Tibial nerve (tissue), 4 donors: ENCODE measurements at places on chromosomes 3 and 15.
A peak's percentile ranks its signal among the peaks of the same experiment; 100 is the strongest.

GRCh38 chr3:132723024-132723950 lies 1.1 kb upstream of the NPHP3 start:
- H3K4me3 ChIP-seq: peak overlapping the region; percentile 75
- H3K27ac ChIP-seq: peak overlapping the region; percentile 76
- H3K4me1 ChIP-seq: peaks cover 18% of the 10 kb centered on the region
- H3K36me3 ChIP-seq: peaks cover 4% of the 10 kb centered on the region

DNA sequence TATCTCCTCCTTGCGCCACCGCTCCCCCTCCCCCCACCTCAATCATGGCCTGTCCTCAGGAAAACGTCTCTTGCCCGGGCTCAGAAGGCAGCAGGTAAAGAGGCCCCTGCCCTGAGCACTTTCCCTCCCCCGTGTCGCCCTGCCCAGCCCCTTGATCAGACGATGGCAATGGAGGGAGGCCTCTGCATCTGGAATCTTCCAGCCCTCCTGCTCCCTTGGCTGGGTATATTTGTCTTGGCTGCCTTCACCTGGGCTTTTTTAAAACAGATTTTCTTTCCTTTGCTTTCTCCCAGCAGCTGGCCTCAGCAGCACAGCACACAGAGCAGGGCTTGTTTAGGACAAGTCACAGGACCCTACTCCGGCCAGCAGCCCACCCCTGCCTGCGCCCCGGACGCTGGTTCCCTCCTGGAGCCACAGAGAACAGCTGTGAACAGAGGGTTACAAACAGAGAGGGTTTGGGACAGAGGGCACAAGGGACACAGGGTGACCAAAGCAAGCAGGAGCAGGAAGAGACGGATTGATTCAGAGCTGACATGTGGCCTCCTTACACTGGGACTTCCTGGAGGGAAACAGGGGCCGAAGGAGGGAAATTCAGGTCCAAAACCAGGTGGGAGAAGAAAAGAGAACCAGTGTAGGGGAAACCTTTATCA lies 78.7 kb downstream of the ISG20 start:
- DNase-seq: no peak
- no peak overlapping the region for H3K4me3 ChIP-seq
- no peaks in the 10 kb centered on the region for H3K36me3 ChIP-seq
- peak overlapping the region; percentile 53 for H3K27ac ChIP-seq

DNA sequence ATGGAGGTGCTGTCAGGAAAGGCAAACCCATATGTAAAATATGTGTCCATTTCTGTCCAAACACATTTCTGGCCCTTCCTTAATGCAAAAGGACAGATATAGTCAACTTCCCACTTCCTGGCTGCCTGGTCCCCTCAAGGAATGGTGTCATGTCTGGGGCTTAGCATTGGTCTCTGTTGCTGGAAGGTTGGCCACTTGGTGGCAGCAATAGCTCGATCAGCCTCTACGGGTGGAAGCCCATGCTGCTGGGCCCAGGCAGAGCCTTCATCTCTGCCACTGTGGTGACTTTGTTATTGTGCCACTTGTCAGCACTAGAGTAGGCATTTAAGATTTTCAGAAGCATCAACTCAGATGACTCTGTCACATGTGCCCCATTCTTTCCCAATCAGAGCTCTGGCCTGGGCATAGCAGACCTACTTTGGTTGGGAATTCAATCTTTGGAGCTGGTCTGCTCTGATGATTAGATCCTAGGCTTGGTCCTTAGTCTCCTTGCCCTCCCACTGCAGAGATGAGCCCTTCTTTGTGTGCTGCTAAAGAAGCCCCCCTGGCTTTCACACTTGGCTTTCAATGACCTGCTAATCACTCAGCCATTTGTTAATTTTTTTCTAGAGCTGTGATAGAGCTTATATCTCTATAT lies 51.0 kb upstream of the SPSB4 start:
- H3K36me3 ChIP-seq: no peaks in the 10 kb centered on the region
- peak; percentile 21 for DNase-seq
- H3K4me1 ChIP-seq: no peaks in the 10 kb centered on the region
- no peak overlapping the region for H3K4me3 ChIP-seq
- no peak overlapping the region for H3K27ac ChIP-seq

DNA sequence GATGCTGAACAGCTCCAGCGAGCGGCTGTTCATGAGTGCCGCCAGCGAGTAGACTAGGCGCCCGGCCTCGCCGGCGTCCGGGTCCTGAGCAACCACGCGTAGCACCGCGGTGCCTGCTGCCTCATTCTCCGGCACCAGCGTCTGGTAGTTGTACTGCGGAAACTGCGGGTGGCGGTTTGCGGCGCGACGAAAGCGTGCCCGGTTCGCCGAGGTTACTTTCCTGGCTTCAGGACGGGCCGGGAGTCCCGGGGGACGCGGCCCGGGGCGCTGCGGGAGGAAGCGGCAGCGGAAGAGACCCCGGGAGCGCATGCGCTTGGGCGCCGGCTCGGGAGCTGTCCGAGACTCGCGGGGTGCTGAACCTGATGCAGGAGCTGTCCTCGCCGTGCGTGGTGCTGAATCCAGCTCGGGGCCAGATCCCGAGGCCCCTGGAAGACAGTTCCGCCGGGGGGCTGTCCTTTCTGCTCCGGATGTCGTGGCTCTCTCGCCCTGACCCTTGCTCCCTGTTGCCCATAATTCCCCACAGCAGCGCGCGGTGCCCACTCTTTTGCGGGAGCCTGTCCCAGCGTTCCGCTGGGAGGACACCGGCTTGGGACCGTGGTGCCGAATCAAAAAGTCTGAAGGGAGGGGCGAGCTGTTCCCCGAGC lies 1.1 kb downstream of the CELSR3 start:
- H3K27me3 ChIP-seq: peaks cover 20% of the 10 kb centered on the region
- peak overlapping the region; percentile 40 for H3K4me3 ChIP-seq
- H3K4me1 ChIP-seq: no peaks in the 10 kb centered on the region

DNA sequence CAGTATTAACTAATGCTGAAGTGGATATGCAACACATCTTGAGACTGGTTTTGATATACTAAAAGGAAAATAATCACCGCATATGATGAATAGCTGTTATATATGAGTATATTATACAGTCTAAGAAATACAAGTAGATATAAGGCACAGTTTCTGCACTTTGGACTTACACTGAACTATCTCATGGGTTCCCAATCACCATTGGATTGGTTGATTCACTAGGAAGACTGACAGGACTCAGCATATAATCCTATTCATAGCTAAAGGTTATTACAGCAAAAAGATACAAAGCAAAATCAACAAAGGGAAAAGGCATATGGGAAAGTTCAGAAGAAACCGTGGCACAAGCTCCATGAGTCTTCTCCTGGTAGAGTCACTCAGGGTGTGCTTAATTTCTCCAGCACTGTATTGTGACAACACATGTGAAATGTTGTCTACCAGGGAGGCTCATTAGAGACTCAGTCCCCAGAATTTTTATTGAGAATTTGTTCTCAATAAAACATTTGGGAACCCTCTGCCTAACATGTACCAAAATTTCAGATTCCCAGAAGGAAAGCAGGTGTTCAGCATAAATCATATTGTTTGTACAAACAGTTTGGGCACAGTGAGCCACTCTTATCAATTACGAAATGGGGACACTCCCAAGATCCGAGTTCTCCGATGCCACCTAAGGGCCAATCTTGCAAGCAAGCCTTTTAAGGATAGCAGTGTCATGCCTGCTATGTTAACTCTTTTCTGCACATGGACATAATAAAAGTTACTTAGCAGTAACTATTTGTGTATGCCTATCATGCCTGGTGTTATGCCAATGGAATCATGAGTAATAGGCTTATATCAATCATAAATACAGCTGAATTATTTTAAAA lies 26.8 kb downstream of the CMC1 start:
- H3K4me3 ChIP-seq: no peak overlapping the region
- peaks cover 63% of the 10 kb centered on the region for H3K36me3 ChIP-seq
- no peaks in the 10 kb centered on the region for H3K4me1 ChIP-seq
- no peak overlapping the region for H3K27ac ChIP-seq
- H3K27me3 ChIP-seq: no peaks in the 10 kb centered on the region

GRCh38 chr3:21464746-21465145 lies 286.3 kb downstream of the ZNF385D start:
- no peak overlapping the region for H3K27ac ChIP-seq
- H3K4me3 ChIP-seq: no peak overlapping the region
- no peaks in the 10 kb centered on the region for H3K4me1 ChIP-seq
- H3K36me3 ChIP-seq: no peaks in the 10 kb centered on the region
- H3K27me3 ChIP-seq: no peaks in the 10 kb centered on the region

DNA sequence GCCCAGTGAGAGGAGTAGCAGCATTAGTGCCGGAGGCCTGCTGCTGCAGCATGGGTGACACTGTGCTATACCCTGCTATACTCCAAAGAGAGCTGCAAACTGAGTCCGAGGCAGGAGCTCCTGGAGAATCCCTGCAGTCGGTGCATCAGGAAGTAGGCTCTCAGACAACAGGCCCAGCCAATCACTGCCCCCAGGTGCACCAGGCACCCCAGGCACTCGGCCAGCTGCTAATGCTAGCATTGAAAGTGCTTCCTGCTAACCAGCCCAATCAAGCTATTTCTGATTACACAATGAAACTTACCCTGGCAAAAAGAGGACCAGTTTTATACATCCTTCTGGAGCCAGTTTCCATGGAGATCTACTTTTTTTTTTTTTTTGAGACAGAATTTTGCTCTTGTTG lies 45.6 kb upstream of the IREB2 start:
- H3K27ac ChIP-seq: no peak overlapping the region
- H3K4me3 ChIP-seq: no peak overlapping the region
- H3K27me3 ChIP-seq: no peaks in the 10 kb centered on the region
- no peak for DNase-seq

DNA sequence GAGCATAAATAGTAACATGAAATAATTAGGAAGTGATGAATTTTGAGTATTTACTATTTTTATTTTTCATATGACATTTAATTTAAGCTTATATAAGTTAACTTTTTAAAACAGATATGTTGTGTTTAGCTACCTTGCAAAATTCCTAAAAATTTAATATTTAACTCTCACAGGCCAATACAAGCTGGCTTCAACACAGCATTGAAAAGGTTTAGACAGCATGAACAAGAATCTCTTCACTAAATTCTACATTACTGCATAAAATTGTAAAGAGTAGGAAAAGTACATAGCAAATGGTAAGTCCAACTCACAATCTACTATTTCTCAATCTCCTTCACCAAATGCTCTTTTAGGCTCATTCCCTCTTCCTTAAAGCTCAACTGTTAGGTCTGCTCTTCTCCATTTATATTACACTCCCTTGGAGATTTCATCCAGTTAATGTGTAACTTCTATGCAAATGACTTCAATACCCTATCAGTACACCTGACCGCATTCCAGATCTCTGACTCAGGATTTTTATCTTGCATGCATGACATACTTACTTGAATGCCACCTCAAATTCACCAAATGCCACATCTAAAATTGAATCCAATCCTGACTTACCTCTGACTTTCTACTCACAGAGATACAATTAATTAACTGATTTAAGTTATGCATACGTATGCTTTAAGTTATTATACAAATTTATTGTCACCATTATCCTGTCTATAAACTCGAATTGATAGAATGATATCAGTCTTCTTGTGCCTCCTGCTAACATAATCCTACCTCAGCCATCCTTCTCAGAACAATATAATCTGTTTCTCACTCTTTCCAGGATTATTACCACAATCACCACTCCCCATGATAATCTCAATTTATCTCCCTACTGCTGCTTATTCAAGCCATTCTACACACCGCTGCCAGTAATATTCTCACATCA lies 127.0 kb downstream of the STAG1 start:
- DNase-seq: no peak
- H3K36me3 ChIP-seq: no peaks in the 10 kb centered on the region
- H3K27me3 ChIP-seq: no peaks in the 10 kb centered on the region

- H3K36me3 ChIP-seq: no peaks in the 10 kb centered on the region
- H3K27ac ChIP-seq: peak overlapping the region; percentile 9
- no peak for DNase-seq
Measured at GRCh38 chr15:45203182-45203581, 15.4 kb upstream of the SHF start.

GRCh38 chr3:167487556-167487955 lies 13.7 kb upstream of the SERPINI2 start:
- no peaks in the 10 kb centered on the region for H3K36me3 ChIP-seq
- H3K4me3 ChIP-seq: no peak overlapping the region
- DNase-seq: no peak

GRCh38 chr3:135181408-135181807 lies 386.3 kb downstream of the EPHB1 start:
- H3K36me3 ChIP-seq: no peaks in the 10 kb centered on the region
- H3K4me1 ChIP-seq: no peaks in the 10 kb centered on the region
- no peaks in the 10 kb centered on the region for H3K27me3 ChIP-seq
- no peak overlapping the region for H3K4me3 ChIP-seq
- no peak overlapping the region for H3K27ac ChIP-seq

GRCh38 chr15:73049564-73050215 lies 2.6 kb upstream of the NEO1 start:
- H3K36me3 ChIP-seq: no peaks in the 10 kb centered on the region
- no peak for DNase-seq
- peaks cover 7% of the 10 kb centered on the region for H3K4me1 ChIP-seq
- H3K27me3 ChIP-seq: no peaks in the 10 kb centered on the region
- H3K27ac ChIP-seq: no peak overlapping the region

- no peak for DNase-seq
- peak overlapping the region; percentile 44 for H3K4me3 ChIP-seq
- H3K27me3 ChIP-seq: no peaks in the 10 kb centered on the region
Measured at GRCh38 chr3:184582646-184583577, 21.3 kb downstream of the EPHB3 start.

- peaks cover 7% of the 10 kb centered on the region for H3K4me1 ChIP-seq
- H3K4me3 ChIP-seq: no peak overlapping the region
- no peak overlapping the region for H3K27ac ChIP-seq
- H3K27me3 ChIP-seq: no peaks in the 10 kb centered on the region
Measured at GRCh38 chr3:106590216-106590615, 721.4 kb upstream of the CBLB start.

- H3K4me1 ChIP-seq: peaks cover 8% of the 10 kb centered on the region
- H3K36me3 ChIP-seq: peaks cover 27% of the 10 kb centered on the region
- H3K4me3 ChIP-seq: peak overlapping the region; percentile 92
- no peak overlapping the region for H3K27ac ChIP-seq
- no peak for DNase-seq
Measured at GRCh38 chr3:161222662-161223061, 1.6 kb downstream of the NMD3 start.
